Stimulated activated CD4-positive, alpha-beta T cell treated with anti-CD3 and anti-CD28 coated beads, TNF-alpha, amount 100 ng/mL, for 48 hours (primary cell): ENCODE measurements at places on chromosomes 16 and 17.
A peak's percentile ranks its signal among the peaks of the same experiment; 100 is the strongest.

GRCh38 chr16:35200662-35201061 is 1741.2 kb downstream of the TP53TG3F start:
- DNase-seq, result no peak

DNA sequence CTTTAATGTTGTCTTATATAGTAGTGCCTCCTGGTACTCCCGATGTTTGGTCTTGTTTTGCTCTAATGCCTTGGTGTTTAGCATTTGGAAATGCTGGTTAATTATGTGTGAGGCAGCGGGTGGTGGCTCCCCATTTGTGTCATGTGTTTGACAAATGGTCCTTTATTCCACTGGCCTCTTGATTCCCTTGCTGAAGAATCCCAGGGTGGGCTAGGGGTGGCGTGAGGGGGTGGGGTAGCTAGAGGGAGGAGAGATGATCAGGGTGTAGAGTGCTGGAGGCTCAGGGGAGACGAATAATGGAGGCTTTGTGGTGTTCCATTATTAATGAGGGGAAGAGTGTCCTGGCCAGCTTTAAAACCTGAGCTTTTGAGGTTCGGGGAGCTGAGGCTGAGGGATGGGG is 5.4 kb downstream of the DYNLL2 start:
- DNase-seq, result no peak

DNA sequence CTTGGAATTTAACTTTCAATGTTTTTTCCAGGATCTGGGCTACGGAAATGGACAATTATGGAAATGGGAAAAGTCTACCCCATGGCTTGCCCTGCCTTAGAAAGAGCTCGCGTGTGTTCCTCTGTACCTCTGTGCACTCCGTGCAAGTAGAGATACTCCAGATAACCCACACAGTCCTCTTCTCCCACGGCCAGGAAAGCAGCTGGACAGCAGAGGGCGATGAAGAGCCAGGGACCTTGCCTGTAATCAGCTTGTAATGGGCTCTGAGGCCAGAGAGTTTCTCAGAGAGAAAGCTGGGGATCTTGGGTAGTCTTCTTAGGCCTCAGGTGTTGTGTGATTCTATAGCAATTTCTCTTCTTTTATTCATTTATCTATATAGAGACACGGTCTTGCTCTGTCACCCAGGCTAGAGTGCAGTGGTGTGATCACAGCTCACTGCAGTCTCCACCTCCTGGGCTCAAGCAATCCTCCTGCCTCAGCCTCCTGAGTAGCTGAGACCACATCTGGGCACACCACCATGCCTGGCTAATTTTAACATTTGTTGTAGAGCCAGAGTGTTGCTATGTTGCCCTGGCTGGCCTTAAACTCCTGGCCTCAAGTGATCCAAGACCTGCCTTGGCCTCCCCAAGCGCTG is 2.4 kb upstream of the SOCS7 start:
- peak; percentile 71 for DNase-seq

DNA sequence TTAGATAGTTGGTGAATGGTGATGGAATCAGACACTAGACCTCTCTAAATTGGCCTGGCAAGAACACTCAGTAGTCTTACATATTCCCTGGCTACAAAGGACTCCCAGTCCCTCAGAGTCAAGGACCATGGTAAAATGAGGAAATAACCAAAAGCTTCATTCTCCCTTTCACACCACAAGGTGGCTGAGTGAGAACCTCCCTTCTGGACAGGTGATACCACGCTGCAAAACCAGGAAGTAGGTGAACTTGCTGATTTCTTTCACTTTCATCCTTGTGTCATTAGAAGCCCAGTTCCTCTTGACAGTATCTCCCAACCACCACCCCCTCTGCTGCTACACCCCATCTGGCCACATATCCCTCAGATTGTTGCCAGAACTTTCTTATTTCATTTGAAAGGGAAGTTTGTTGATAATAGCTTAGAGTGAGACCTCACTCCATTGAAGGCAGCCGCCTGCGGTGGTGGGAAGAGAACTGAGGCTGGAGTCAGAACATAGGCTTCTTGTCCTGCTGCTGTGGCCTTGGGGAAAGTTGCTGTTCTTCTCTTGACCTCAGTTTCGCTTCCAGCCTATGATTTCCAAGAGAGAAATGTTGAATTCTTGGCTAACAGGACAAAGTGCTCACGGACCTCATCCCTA is 290.6 kb upstream of the CCL2 start:
- DNase-seq, result no peak

GRCh38 chr17:50939795-50940684 is 73.9 kb upstream of the TOB1 start:
- DNase-seq, result no peak

- DNase-seq, result no peak
Measured at GRCh38 chr16:72036098-72036497, 18.2 kb upstream of the HP start.

DNA sequence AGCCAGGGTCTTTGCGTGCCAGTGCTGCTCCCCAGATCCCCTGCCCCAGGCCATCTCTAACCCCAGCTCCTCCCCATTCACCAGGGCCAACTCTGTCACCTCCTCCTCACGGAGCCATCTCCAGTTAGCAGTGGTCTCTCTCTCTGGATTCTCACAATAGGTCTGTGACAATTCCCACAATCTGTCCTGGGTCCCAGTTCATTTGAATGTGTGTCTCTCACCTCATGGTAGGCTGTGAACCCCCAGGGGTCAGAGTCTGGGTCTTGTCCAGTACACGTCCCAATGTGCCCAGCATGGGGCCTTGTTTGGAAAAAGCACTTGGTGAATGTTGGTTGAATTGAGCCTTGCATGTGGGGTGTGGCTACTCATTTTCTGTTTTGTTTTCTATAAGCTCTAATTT is 205.3 kb downstream of the PHKB start:
- no peak for DNase-seq

DNA sequence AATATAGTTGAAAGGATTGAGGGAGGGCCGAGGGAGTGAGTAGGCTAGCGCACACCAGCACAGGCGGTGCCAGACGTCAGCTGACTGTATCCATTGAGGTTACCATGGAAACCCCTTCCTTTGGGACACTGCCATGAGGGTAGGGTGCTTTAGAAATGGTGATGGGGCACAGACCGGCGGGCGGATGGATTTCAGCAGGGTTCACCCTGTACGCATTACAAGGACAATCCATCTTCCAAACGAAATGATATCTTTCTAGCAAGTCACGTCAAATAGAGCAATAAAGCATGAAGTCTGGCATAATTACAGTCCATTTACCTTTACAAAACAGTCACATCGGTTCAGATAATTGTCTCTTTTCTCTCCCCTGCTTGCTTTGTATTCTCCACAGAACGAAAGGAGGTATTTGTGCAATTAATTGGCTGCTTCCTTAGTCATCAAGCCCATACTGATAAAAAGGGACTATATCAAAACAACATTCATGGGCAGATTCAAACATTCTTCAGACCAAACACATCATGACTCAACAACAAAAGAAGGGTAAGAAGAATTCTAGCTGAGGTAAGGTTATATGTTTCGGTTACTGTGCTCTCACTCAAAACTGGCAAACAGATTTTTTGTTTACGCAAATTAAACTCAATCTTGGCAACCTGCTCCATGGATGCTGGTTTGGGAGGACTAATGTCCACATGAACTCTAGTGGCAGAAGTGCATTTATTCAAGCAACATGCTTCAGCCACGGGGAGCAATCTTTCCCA is 140.6 kb downstream of the CDK5R1 start:
- no peak for DNase-seq

DNA sequence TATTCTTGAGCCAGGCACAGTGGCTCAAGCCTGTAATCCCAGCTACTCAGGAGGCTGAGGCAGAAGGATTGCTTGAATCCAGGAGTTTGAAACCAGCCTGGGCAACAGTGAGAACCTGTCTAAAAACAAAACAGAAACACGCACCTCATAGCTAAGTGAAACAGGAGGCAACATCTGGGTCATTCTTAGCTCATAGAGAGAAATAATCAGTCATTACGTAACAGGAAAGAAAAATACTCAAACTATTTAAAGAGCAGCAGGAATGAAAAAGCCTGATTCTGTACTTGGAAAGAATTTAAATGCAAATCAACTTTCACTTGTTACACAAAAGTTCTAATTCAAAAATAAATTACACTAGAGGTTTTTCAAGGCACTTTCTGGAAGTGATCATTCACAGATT is 17.2 kb downstream of the CHCT1 start:
- no peak for DNase-seq

GRCh38 chr17:71511266-71511995 is 609.4 kb upstream of the SOX9 start:
- DNase-seq, result no peak

DNA sequence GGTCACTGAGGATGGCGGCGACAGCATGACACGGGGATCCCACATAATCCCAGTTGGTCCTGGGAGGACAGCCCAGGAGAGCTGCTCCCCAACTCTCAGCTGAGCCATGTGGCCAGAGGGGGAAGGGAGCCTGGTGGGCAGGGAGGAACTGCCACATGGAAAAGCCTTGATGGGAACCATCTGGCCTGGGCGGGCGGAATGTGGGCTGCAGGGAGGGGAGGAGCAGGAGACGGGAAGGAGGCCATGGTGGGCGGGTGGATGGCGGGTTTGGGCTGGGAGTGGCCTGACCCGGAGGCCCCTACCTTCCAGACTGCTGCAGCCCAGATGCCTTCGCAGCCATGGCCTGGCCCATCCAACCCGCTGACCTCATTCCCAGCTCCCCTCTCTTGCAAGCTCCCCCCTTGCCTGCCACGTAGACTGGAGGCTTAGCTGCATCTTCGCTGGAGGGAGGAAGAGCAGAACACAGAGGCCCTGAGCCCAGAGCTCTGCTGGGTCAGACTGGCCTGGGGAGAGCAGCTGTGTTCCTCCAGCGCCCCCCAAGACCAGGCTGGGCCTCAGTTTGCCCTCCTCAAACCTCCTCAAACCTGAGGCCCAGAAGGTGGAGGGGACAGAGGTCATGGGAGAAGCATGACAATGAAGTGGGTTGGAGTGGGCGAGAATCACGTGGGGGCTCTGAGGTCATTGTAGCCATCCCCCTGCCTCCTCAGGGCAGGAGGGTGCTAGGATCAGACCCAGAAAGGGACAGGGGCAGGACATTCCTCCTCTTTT is 8.2 kb upstream of the COL1A1 start:
- no peak for DNase-seq

- DNase-seq, result no peak
Measured at GRCh38 chr17:62064029-62064790, 868 bp downstream of the MED13 start.

- no peak for DNase-seq
Measured at GRCh38 chr16:89564476-89565255, 4.2 kb downstream of the RPL13 start.

GRCh38 chr16:57977418-57978069 is 6.6 kb upstream of the CNGB1 start:
- no peak for DNase-seq

GRCh38 chr17:65297916-65298315 is 160.7 kb downstream of the RGS9 start:
- no peak for DNase-seq

DNA sequence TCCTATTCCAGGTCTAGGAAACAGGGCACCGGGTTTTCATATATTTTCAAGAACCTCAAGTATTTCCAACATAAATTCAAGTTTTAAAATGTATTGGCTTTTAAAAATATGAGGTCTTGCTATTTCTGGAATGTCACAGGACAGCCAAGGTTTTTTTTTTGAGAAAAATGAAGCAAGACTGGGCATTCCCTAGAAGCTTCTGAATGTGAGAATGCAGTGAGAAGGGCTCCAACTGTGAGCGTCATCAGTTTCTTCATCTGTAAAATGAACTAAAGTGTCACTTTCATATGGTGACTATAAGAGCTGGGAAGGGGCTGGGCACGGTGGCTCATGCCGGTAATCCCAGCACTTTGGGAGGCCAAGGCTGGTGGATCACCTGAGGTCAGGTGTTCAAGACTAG is 455.8 kb upstream of the MAF start:
- no peak for DNase-seq

GRCh38 chr16:28193530-28194423 is 18.0 kb downstream of the XPO6 start:
- DNase-seq, result no peak

DNA sequence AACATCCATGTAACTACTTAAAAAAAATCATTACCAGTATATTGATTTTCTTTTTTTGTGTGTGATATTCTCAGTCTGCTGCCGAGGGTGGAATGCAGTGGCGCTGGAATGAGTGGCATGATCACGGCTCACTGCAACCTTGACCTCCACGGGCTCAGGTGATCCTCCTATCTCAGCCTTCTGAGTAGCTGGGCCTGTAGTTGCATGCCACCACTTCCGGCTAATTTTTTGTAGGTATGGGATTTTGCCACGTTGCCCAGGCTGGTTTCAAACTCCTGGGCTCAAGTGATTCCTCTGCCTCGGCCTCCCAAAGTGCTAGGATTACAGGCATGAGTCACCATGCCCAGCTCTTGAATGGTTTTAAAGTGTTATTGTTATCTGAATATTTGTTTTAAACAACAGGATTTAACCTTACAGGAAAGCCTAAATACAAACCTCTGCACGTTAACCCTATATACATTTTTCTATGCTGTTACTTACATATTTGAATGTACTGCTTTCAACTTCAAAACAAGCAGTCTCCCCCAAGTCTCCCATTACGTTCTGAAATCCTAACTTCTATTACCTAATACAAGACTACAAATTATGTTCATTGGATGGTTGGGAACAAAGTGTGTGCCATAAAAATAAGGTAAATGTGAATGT is 61.7 kb downstream of the KPNA2 start:
- no peak for DNase-seq

- no peak for DNase-seq
Measured at GRCh38 chr16:5056352-5056751, 9.4 kb downstream of the C16orf89 start.

DNA sequence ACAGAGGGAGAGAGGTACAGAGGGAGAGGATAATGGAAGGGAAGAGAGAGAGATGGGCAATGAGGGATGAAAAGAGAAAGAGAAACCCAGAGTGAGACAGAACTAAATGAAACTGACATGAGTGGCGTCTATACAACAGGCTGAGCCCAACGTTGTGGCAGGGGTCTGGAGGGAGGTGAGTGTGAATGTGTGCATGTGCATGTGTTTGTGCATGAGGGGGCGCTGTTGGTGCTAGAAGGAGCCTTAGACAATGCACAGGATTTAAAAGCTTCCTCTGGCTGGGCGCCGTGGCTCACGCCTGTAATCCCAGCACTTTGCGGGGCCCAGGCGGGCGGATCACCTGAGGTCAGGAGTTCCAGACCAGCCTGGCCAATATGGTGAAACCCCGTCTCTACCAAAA is 454.8 kb upstream of the CDH11 start:
- DNase-seq, result no peak

- DNase-seq, result no peak
Measured at GRCh38 chr16:62832214-62832613, 796.0 kb upstream of the CDH8 start.
